ENCODE measurements at places on chromosomes 7 and 10.

GRCh38 chr10:7340179-7340874 lies 70.5 kb downstream of the SFMBT2 start:
- no peak for DNase-seq

GRCh38 chr10:75718991-75719390 lies 287.6 kb downstream of the LRMDA start:
- DNase-seq: no peak

- no peak for DNase-seq
Observed at GRCh38 chr10:10911471-10911921, 106.2 kb upstream of the CELF2 start.

GRCh38 chr10:13271552-13272163 lies 28.2 kb downstream of the PHYH start:
- DNase-seq: peak; percentile 21

DNA sequence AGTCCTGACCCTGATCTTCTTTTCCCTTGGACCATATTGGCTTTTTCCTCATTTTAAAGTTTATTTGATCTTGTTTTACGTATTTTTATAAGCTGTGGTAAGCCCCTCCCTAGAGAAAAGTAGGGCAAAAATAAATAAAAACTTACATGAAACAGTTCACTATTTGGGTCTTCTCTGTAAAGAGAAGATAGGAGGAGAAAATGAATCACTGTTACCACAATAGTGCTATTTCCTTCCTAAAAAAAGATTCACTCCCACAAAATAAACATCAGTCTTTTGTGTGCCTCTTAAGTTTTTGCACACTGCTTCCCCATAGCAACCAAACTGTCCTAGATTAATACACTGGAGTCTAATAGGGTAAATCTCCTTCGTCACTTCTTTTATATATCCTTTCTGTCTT lies 1.4 kb upstream of the SVIL start:
- DNase-seq: no peak

DNA sequence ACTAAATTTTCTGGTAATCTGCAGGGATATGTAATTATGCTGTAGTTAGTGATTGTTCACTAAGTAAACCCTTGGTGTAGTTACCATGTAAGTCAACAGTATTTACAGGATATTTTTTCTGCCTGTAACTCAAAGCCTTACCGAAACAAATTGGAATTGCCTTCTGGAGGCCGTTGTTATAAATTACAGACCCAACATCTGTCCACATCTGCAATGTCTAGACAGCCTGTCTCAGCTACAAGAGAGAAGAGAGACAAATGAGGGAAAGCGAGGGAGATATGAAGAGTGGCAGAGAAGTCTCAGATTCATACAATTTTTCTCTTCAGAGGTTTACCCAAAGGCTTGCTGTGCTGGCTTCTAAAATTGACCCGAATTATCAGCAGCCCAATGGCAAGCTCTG lies 23.7 kb upstream of the BTRC start:
- DNase-seq: no peak

- no peak for DNase-seq
Observed at GRCh38 chr7:102456327-102456726, 8.3 kb downstream of the ALKBH4 start.

GRCh38 chr10:67779465-67780203 lies 58.4 kb downstream of the DNAJC12 start:
- DNase-seq: peak; percentile 67

GRCh38 chr10:120077707-120078492 lies 185.4 kb downstream of the SEC23IP start:
- no peak for DNase-seq

DNA sequence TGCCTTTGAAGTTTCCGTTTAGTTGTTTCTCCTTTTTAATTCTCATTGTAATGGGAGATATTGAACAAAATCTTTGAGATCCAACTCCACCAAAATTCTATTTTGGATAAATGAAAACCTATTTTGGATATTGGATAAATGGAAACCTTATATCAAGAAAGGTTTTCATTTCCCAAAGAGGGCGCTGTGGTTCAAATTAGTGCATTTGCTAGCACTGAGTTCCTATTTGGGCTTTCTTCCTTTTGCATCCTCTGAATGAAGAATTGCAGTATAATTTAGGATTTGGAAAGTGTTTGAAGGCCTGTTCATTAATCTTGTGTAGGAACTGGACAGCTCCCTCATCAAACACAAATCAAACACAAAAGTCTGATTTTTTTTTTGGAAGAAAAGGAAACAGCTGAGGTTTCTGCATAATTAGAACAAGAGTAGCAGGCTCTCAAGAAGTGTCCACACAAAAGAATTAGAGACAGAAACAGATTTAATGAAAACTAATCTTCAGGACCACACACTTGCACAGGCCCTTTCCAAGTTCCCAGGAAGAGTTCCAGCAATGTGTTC lies 80.8 kb upstream of the KLF14 start:
- DNase-seq: no peak

Measured in effector memory CD4-positive, alpha-beta T cell (primary cell).